Activated CD4-positive, CD25-positive, alpha-beta regulatory T cell (primary cell): ENCODE measurements at places on chromosomes 16 and 17.

- no peak for DNase-seq
These were observed 17.1 kb upstream of the VWA3A start for GRCh38 chr16:22075043-22075757.

DNA sequence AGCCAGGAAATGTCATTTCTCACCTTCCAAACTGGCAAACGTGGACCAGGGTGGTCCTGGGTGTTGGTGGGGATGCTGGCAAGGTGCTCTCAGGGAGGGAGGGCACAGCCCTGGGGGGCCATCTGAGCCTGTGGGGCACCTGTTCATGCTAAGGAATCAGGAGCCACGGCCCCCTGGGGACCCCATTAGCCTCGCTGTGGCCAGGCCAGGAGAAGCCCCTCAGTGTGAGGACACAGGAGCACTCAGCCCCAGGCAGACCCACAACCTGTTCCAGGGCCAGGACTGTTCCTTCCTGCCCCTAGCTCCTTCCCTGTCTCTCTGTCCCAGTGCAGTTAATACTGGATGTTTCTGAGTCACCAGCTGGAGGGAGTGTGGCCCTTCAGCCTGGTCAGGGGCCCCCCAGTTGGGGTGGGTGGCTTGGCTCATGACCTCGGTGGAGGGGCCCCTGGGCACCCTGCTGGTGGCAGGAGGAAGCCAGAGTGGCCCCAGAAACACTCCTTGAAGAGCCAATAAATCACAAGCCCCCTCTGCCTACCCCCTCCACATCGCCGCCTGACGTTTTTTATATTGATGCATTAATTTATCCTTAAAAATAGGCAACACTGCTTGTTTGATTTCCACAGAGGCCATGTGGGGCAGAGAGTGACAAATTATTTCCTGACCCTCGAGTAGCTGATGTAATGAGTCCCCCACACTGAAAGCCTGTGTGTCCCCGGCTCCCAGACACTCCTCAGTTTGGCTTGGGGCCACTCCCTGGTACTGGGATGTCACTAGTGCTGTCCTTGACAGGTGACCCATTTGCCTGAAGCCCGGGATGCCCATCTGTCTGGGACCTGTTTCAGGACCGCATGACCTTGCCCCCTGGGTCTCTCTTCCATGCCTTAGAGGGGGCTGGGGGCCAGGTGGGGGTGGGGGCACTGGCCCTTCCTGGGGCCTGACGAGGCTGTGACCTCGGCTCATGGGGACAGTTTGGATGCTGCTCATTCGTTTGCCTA lies 22.3 kb downstream of the ACTG1 start:
- no peak for DNase-seq

GRCh38 chr17:46046957-46047356 lies 47.9 kb downstream of the STH start:
- DNase-seq, result no peak

DNA sequence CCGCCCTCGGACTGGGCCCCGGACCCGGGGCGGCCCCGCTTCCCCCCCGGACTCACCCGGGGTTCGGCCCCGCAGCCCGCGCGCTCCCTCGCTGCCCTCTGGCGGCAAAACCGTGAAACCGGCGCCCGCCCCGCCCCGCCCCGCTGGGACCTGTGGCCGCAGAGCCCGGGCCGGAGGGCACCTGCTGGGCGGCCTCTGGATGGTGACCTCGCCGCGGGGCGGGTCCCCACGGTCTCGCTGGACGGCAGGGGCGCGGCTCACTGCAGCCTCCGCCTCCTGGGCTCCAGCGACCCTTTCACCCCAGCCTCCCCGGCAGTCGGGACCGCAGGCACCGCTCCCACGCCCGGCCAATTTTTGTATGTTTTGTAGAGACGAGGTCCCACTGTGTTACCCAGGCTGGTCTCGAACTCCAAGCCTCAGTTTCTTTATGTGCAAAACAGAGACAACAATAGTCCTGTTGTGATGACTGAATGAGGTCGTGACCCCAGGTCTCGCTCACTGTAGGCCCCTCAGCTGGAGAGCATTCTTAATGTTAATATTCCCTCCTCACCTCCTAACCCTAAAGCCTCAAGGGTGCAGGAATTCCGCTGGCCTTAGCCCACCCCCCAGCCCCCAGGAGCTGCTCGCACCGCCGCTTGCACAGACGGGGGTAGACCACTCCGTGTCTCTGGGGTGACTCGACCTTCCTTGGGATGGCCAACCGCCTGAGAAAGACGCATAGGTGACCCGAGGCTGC lies 33.7 kb upstream of the RPH3AL start:
- DNase-seq, result peak; percentile 60
